IPS-NIHi11 (cell line): ENCODE measurements at places on chromosomes 2 and 18.

DNA sequence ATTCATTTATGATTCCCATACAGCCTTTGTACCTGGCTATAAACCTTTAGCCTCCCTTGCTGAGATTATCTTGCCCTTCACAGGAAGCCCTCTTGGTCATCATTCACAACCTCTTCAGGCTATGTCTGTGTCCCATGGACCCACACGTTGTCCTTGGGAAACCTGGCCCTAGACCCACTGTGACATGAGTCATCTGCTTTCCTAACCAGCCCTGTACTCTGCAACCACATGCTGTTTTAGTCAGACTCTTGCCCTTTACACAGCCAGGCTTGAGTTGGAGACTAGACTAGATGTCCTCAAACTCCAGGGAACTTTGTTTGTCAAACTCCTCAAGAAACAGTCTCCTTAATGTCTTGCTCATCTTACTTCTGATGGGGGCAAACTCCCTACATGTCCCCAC is 229.3 kb upstream of the ZSWIM2 start:
- DNase-seq, result no peak

DNA sequence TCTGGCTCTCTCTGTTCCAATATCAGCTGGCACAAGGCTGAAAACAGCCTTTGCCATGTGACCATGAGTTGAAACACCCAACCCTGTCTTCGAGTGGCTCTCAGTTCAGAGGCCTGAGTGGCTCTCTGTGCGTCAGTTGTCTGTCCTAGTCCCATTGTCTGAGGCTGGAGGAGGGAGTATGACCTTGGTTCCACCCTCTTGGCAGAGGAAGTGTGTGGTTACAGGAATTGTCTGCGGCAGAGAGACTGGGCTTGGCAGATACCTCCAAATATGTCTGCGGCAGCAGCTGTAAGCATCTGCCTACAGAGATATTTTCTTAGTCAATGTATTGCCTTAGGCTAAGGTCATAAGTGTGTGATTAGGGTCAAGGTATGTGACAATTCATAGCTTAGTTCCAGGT is 32.6 kb downstream of the CNGA3 start:
- DNase-seq, result no peak

DNA sequence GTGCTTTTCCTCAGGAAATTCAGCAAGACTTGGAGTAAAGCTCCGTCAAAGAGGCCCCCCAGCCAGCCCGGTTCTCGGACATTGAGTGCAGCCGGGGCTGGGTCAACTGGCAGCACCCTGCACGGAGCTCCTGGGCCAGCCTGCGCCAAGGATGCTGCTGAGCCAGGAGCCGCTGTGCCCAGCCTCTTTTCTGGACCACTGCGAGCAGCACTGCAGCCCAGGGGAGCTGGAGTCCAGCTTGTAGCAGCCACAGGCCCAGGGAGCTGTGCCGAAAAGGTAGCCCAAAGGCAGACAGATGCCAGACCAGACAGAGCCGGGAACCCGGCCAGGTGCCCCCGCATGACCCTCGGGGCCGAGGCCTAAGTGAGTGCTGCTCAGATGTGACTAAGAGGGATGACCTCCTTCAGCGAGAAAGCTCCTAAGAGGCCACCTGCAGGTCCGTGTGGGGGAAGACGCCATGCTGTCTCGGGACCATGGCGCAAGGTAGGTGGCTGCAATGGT is 7.3 kb downstream of the CLHC1 start:
- no peak for DNase-seq

- no peak for DNase-seq
Observed at GRCh38 chr2:169185711-169186110, 116.3 kb downstream of the DHRS9 start.

DNA sequence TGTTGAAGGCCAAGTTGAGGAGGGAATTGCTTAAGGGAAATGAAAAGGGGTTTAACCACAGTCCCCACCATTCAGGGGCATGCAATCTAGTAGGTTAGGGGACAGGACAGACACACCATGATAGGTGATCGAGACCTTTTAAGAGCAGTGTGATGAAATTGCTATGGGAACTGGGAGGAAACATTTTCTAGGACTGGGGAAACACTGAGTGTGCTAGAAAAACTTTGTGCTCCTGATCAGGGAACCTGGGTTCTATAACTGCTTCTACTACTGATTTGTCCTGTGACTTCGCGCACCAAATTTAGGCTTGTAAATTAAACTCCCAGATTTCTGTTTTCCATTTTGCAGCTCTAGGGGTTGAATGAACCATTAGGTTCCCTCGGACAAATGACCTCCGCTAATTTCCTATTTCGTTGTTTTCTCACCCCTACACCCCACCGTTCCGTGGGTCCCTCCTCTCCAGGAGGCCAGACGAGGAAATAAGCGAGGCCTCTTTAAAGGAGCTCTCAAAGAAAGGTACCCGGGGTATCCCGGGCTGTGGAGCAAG is 371 bp upstream of the LCLAT1 start:
- no peak for DNase-seq

DNA sequence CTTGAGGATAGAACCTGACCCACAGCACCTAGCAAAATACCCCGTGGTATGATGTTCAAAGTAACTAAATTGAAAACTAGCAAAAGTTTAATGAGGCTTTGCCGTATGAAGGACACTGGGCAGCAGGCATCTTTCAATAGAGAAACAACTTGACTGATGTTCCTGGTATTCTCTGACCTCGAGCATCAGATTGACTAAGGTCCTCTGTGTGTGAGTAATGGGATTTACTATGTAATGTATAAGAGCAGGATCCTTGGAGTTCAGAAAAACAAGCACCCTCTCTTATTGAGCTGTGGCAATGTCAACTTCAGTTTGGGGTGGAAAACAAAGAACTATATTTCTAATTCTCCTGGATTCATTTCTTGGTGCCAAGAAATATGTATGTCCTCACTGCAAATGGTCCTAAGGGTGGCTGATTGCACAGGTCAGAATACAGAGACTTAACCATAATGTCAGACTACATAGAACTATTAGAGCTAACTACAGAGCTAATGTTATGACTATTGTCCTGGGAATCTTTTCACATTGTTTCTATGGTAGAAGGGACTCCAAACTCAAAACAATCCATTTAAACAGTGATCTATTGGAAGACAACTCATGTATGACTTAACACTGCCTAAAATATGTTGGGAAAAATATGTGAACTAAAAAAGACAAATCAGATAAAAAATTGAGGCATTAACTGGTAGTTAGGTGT is 4.4 kb downstream of the TNFAIP6 start:
- DNase-seq, result no peak

DNA sequence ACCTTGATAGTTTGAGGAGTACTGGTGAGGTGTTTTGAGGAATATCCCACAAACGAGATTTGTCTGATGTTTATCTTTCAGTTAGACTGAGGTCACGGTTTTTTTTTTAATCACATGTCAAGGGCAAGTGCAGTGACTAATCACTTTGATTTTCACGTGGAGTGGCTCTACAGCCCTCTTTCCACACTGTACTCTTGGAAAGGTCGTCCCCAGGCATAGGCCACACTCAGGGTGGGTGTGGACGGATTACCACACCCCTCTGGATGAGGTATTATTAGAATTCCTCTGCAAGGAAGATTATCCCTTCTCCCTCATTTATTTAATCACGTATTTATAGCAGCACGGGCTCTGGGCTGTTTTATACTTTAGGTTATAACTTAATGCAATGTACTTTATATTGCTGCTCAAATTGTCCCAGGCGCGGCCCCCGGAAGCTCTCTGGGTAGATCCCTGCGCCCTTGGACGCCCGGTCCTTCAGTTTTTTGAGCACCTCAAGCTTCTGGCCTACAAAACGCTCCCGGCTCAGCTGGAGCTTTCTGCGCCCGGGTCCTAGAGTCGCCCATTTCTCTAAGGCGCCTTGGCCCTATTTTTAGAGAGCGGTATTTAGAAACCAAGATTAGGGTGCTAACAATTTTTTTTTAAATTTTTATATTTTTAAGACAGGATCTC is 515 bp upstream of the PLEKHB2 start:
- DNase-seq, result peak; percentile 67

DNA sequence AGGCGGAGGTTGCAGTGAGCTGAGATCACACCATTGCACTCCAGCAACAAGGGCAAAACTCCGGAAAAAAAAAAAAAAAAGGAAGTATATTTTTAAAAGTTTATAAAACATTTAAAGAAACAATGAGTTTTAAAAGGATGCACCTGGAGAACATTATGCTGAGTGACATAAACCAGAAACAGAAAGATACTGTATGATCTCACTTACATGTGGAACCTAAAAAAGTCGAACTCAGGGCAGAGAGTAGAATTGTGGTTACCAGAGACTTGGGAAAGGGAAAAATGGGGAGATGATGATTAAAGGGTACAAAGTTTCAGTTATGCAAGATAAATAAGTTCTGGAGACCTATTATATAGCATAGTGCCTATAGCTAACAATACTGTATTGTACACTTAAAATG is 52.8 kb upstream of the RTN4 start:
- DNase-seq, result no peak

- no peak for DNase-seq
Observed at GRCh38 chr2:33521791-33522281, 45.4 kb downstream of the RASGRP3 start.

DNA sequence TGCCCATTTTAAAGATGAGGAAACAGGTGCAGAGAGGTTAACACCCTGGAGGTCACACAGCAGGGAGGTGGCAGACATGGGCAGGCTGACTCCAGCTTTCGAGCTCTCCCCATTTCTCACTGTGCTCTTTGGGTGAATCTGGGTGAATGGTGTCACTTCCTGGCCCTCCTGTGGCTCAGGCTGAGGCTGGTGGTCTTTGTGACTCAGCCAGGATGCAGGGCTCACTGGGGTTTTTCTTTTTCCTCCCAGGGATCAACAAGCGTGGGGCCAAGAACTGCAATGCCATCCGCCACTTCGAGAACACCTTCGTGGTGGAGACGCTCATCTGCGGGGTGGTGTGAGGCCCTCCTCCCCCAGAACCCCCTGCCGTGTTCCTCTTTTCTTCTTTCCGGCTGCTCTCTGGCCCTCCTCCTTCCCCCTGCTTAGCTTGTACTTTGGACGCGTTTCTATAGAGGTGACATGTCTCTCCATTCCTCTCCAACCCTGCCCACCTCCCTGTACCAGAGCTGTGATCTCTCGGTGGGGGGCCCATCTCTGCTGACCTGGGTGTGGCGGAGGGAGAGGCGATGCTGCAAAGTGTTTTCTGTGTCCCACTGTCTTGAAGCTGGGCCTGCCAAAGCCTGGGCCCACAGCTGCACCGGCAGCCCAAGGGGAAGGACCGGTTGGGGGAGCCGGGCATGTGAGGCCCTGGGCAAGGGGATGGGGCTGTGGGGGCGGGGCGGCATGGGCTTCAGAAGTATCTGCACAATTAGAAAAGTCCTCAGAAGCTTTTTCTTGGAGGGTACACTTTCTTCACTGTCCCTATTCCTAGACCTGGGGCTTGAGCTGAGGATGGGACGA is 13.2 kb downstream of the ITM2C start:
- DNase-seq, result no peak

DNA sequence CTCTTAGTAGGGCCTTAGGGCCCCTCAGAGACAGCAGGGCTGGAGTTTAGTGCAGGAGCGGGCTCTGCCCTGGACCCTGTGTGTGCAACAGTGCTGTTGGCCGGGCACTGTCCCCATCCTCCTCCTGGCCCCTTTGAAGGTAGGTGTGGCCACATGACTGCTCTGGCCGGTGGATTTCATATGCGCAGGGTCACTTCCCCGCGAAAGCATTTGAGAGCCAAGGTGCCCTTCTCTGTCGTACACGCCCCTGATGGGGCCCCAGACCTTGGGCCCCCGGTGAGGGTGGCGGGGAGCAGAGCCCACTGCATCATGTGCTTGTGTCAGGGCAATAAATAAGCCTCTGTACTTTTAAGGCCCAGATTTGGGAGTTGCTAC is 15.5 kb downstream of the TMEM177 start:
- DNase-seq, result no peak

DNA sequence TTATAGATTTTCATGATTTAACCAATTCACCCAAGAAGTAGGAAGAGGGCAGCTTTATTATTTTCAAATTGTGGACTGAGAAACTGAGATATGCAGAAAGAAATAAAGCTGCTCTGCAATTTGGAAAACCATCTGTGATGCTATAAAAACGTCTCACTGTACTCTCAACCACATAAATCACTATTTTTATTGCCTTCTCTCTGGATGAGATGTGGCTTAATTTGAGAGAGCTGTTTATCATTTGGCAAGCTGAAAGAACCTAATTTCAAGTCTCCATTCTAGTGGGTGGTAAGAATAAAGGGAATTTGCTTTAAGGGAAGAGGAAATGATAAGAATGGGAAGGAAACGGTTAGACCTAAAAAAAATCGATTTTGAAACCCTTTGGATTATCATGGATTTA is 49.9 kb upstream of the CYP1B1 start:
- DNase-seq, result no peak

- peak; percentile 14 for DNase-seq
Observed at GRCh38 chr2:154375579-154375931, 322.9 kb upstream of the KCNJ3 start.

DNA sequence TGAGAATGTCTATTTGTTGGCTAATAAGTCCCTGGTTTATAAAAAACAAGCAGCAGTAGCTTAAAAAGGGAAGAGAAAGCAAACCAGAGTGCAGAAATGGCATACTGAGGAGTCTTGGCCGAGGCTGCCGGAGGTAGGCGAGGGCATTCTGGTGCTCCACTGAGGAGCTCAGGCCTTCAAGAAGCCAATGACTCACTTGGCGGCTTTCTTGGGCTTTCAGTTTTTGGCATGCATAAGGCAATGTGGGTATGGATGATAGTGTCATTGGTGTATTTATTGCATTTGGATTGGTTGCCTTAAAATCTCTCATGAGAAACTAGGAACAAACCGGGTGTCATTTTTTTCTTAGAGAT is 119.6 kb upstream of the ARL5A start:
- no peak for DNase-seq

DNA sequence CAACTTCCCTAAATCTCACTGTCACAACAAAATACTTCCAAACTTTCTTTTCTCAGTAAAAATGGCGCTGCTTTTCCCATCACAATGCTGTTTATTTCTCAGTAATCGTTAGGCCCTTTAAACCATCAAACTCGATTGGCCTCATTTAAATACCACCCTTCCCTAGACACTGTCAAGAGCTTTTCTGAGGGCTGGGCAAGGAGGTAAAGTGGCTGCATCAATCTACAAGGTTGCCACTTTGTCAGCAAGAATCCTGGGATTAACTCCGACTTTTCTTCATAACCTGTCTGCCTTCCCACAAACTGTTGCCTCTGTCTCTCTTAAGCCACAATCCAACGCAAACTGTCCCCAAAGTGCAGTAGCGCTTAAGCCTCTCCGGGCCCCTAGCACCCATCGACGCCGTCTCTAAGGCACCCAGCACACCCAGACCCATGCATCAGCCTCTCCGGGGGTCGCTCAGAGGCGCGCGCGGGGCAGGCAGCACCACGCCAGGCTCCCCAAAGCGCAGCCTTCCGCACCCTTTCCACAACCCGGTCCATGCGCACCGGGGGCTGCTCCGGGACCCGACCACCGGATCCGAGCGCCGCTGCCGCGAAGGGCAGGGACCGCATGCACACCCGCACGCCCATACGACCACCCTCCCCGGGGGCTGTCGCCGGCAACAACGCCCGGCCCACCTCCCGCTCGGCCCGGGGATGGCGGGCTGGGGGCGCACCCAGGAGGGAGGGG is 683 bp downstream of the MBOAT2 start:
- DNase-seq, result peak; percentile 43

GRCh38 chr2:39994151-39994550 is 215.1 kb upstream of the THUMPD2 start:
- DNase-seq, result no peak

- peak; percentile 87 for DNase-seq
Observed at GRCh38 chr2:73260338-73260984, 23.8 kb downstream of the FBXO41 start.

- DNase-seq, result no peak
Observed at GRCh38 chr2:182897137-182897536, 30.7 kb upstream of the FRZB start.

- DNase-seq, result peak; percentile 50
Observed at GRCh38 chr18:36186461-36187192, 670 bp upstream of the MOCOS start.

- DNase-seq, result peak; percentile 82
Observed at GRCh38 chr2:96145036-96145847, at the start of gene DUSP2. TSS of gene DUSP2 (minus strand) at chr2:96145440. CDS start at chr2:96145354, 86 bp downstream.
